ENCODE measurements at places on chromosomes 6 and 20.

DNA sequence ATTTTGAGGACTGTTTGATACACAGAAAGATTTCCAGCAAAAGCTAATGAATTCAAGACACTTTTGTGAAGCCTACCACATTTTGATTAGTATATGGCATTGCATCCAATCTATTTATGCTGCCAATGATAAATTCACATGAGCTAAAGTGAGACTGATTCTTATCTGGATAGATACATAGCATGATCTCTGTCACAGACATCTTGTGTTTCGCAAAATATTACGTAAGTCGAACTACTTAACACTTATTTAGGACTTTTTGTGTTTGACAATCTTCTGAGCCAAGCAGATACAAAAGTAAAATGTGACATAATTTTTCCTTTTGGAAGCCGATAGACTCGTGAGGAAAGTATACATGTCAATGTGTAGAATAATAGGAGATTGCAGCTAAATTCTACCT is 251.6 kb downstream of the HACE1 start:
- no peak for DNase-seq

GRCh38 chr20:4066551-4066950 is 51.2 kb upstream of the RNF24 start:
- DNase-seq: no peak

GRCh38 chr20:9949563-9949962 is 85.2 kb upstream of the ANKEF1 start:
- DNase-seq: no peak

GRCh38 chr6:164211254-164211653 is 796.7 kb downstream of the QKI start:
- DNase-seq: no peak

- no peak for DNase-seq
These were observed 23.3 kb downstream of the CST5 start for GRCh38 chr20:23856226-23856625.

GRCh38 chr6:39249278-39249677 is 20.0 kb upstream of the KCNK5 start:
- DNase-seq: no peak

DNA sequence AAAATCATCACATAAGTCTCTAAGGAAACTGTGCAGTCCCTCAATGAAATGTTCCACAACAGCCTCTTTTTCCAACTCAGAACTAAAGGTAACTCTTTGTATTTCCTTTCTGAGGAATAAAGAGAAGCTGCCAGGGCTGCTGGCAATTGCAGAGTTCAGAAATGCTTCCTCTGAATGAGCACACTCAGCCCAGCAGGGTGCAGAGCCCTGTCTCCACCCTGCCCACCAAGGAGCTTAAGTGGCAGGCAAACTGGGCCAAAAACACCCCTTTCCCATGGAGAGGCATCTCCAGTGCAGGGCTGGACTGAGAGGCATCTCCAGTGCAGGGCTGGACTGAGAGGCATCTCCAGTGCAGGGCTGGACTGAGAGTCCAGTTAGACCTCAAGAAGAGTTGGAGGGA is 255.4 kb downstream of the GMPR start:
- no peak for DNase-seq

DNA sequence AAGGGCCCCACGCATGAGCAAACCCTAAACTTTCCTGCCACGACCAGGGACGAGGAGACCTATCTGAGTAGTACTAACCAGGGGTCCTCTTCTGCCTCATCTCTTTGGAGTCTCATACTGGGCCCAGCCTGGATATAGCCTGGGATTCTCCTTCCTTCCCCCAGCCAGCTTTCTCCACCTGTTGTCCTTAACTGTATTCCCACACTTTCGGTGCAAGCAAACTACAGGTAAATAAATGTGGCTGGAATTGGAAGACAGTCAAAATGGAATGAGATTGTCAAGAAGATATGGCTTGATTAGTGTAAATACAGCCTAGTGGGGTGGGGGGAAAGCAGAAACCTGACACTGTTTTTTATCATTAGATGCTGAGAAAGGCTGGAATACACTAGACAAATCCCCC is 23.5 kb upstream of the LY86 start:
- DNase-seq: no peak

DNA sequence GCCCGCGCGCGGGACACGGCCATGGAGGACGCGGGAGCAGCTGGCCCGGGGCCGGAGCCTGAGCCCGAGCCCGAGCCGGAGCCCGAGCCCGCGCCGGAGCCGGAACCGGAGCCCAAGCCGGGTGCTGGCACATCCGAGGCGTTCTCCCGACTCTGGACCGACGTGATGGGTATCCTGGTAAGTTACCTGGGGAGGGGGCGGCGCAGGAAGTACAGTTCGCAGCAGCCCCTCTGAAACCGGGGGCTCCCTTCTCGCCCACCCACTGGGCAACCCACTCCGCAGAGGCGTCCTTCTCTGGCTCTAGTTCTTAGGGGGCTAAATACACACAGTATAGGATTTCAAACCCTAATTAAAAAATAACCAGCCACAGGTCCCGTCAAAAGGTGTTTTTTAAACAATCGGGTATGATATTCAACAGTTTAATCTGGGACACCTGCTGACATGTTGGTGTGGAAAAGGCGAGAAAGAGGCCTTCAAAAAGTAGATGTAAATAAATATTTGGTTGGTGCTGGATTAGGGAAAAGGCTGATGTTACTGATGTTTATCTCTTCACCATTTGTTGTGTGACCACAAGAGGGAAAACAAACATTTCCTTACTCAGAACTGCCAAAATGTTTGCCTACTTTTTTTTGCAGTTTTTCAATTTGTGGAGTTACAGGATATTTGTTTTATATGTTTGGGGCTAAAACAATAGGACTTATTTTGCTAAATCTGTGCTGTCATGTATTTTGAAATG is 577 bp downstream of the SASH1 start:
- DNase-seq: peak; percentile 68

DNA sequence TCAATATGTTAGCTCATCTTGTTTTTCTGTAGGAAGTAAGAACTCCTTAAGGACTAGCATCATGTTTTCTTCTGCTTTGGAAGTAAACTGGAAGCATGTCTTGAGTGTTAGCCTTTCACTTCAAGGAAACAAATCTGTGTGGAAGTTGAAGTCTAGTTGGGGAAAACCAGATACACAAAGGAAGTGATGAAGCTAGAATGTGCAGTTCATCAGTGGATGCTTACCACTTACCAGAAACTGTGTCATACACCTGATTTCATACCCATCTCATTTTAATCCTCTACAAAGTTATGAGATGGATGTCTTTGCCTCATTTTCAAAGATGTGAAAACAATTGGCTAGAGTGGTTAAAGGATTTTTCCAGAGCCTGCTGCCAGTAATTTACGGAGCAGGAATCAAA is 75.8 kb downstream of the TMEM170B start:
- no peak for DNase-seq

DNA sequence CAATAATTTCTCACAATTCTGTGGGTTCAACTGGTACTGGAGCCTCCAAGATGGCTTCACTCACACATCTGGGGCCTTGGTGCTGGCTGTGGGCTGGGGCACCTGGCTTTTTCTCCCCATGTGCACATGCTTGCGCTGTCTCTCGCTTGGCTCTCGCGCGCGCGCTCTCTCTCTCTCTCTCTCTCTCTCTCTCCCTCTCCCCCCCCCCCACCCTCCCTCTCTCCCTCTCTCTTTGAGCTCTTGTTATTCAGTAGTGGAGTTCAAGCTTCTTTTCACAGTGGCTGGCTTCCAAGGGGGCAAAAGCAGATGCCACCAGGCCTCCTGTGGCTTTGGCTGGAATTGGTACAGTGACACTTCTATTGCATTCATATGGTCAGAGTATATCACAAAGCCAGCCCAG is 10.8 kb upstream of the TBCC start:
- DNase-seq: no peak

DNA sequence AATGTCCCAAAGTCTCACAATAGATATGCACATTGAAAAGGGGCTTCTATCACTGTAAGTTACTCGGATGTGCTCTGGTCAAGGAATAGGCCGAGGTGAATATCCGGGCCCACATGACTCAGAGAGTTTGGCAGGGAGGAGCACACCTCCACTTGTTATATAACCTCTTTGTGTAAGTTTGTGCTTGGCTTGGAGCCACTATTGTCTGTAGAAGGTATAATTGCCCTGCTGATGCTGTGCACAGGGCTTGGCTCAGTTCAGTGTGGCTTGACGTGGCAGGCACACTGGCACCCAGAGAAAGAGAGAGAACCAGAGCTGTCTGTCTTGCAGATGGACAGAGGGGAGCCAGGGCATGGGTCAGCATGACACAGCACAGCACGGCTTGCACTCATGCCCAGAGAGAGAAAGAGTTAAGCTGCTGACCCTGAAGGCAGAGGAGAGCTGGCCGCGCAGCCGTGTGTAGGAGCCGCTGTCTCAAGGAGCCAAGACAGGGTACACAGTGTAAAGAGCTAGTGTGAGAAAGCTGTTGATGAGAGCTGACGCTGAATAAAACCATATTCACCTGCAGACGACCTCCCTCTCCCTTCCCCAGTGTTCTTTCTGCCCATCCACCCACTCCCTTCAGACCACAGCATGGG is 482.5 kb downstream of the C6orf118 start:
- DNase-seq: no peak
